ENCODE measurements at places on chromosomes 6 and 20.

DNA sequence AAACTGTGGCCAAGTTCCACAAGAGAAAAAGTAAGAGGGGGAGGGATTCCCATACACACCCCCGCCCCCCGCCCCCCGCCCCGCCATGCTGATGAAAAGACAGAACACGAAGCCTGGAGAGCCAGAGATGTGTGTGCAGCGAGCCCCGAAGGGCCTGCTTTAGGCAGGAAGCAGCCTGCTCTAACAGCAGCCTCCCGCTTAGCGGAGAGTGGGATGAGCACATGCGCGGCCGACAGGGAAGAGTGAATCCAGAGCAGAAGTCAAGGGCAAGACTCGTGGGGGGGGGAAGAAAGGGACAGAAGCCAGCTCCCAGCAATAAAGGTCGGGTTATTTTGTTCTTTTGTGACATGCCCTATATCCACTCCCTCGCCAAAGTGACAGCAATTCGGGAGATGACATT is 67.2 kb upstream of the PTGIS start:
- DNase-seq: no peak

DNA sequence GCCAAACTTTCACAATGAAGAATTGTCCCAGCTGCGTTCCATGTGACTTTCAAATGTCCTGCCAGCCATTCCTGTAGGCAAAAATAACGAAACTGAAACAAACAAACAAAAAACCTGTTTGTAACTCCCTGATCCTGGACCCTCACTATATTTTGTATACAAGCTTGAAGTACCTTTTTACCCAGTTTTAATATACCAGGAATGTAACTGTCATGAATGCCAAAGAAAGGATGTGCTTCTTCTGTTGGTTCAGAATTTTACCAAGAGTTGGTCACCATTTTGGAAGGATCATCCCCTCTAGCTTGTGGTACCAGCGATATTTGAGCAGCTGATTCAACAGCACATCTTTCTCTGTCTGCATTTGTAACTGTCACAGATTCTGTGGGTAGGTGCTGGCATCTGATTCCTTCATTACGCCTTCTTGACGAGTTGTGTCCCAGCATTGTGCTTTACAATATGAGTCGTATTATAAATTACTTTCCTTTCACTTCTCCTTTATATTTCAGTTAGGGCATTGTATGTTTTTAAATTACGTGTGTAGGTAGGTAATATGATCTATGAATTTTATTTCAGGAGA is 93.9 kb downstream of the DLGAP4 start:
- no peak for DNase-seq

- DNase-seq: no peak
Observed at GRCh38 chr6:121694389-121694788, 258.9 kb downstream of the GJA1 start.

DNA sequence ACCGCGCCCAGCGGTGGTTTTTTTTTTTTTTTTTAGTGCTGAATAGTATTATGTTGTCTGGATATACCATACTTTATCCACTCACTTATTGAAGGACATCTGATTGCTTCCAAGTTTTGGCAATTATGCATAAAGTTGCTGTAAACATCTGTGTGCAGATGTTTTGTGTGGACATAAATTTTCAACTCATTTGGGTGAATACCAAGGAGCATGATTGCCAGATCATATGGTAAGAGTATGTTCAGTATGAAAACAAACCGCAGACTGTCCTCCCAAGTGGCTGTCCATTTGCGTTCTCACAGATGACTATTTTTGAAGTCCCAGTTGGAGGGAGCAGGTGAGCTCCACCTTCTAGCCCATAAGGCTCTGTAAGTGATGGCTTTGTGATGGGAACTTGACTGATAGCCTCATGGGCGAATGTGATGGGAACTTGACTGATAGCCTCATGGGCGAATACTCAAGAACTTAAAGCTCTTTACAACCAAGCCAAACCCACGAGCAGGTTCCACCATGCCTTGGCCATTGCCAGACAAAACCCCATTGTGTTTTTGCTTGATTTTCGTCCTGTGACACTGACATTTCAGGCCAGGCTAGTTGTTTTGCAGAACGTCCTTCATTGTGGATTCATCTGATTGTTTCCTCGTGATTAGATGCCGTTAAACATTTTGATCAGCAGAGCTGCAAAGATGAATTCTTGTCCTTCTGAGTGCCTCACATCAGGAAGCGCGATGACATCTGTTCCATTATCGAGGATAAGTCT is 51.0 kb downstream of the ZBTB2 start:
- DNase-seq: no peak

DNA sequence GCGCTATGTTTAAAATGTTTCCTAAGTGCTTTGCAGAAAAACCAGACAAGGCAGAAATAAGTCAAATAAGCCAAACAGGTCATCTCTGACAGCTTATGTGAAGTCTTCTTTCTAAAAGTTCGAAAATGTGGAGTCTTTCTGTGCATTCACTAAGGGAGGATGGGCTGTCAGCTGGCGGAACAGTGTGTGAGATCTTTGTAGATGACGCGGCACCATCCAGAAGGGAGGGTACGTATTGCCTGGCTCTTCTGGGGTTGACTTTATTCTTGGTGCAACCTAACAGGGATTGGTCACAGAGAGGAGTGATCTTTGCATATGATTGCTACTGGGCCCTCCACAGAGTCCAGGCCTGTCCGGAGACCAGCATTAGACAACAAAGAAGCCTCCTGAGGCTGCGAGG is 114.5 kb upstream of the EDN1 start:
- no peak for DNase-seq

- no peak for DNase-seq
Observed at GRCh38 chr20:55264703-55265239, 740.5 kb downstream of the CBLN4 start.

DNA sequence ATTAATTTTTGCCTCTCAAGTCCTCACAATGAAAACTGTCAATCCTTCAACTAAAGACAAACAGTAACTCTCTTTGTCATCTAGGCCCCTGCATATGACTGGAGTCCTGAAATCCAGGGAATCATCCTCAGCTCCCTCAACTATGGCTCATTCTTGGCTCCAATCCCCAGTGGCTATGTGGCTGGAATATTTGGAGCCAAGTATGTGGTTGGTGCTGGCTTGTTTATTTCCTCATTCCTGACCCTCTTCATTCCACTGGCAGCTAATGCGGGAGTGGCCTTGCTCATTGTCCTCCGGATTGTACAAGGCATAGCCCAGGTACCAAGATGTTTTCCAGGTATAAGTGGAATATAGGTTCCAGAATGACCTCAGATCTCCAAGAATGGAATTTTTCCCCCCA is 15.4 kb downstream of the SLC17A4 start:
- DNase-seq: no peak

DNA sequence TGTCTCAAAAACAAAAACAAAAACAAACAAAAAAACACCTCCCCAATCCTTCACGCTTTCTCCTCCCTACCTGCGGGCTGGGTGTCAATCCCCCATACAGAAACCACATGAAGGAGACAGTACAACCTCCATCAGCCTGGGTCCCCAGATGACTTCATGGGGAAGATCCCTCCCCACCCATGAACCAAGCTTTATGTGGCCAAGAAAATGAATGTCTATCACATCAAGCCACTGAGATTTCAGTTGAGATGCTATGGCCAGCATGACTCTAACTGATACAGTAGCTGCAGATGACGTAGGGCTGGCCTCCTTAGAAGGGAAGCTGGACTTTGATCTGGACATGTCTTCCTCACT is 21.2 kb upstream of the BNIP5 start:
- DNase-seq: no peak

GRCh38 chr6:33128318-33128717 is 52.5 kb downstream of the HLA-DPB1 start:
- DNase-seq: no peak

Data from hepatic stellate cell (primary cell).